ENCODE measurements at places on chromosomes 2 and 18.

GRCh38 chr2:26325851-26326250, 20.1 kb upstream of the SELENOI start:
- DNase-seq, result no peak

DNA sequence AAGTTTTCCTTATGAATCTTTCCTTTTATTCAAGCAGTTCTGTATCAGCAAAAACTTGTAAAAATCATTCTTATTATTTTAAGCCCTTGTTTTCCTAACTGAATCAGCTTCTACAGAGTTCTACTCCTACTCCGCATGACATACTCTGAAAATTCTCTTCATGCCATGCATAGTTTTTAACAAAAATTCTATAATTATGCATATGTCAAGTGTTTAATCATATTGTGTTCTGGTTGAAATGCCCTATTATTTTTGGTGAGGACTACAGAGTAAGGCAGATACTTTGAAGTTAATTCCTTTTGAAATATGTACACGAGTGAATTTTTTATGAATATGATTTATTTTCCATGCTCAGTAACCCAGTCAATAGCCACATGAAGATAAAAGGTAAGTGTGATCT, 28.8 kb downstream of the ANKRD30B start:
- no peak for DNase-seq

- DNase-seq, result no peak
Observed at GRCh38 chr2:194003911-194004310, 1653.1 kb upstream of the SLC39A10 start.

- no peak for DNase-seq
Observed at GRCh38 chr18:68991286-68991685, 193.4 kb downstream of the CCDC102B start.

GRCh38 chr2:68318914-68319397, 793 bp downstream of the CNRIP1 start:
- no peak for DNase-seq

All from activated T-cell treated with anti-CD3 and anti-CD28 coated beads, Interleukin-2, amount 50 U/mL, for 4 hours (primary cell).